Activated T-cell treated with anti-CD3 and anti-CD28 coated beads, Interleukin-2, amount 50 U/mL, for 4 hours (primary cell): ENCODE measurements at places on chromosomes 4 and X. TPM values are rescaled to one million over a fixed set of nuclear protein-coding genes. Genes with fewer than 3 reads are reported as not detected.
A peak's percentile ranks its signal among the peaks of the same experiment; 100 is the strongest.

GRCh38 chr4:41575207-41575606 is 37.2 kb downstream of the LIMCH1 start:
- no peak for DNase-seq

DNA sequence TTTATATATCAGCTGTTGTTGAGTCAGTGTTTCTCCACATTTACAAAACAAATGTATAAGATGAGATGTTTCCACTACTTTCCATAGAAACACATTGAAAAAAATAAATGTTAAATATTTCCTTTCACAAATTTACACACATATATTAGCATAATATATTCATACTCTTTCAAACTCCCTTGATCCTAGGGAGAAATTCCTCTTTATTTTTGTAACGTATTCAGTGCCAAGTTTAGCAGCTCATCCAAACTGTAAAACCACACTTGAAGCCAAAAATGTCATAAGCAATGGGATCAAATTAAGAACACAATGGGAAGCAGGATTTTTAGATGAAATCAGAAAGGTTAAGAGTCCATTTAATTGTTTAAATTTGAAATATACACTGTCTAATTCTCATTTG is 381.1 kb upstream of the MAD2L1 start:
- no peak for DNase-seq

DNA sequence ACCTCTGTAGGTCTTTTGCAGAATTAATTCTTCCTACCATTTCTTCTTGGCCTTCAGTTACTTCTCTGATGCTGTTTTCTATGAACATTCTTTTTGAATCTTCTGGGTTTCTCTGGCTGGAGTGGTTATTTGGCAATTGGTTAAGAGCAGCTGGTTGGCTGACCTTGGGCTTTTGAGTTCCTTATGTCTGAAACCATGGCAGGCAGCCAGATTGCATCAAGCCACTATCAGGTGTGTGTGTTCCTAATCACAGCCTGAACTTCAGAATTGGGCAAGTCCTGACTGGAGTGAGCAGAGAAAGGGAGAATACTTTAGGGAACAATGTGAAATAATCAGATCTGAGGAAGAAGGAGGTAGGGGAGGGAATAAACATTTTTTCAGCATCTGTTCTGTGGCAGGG is 90.2 kb downstream of the ARHGAP10 start:
- no peak for DNase-seq

- DNase-seq = no peak
These were observed 21.1 kb downstream of the SYTL4 start for GRCh38 chrX:100710816-100711215.

GRCh38 chrX:78931814-78932213 is 13.4 kb upstream of the P2RY10 start:
- no peak for DNase-seq

- no peak for DNase-seq
These were observed 4.1 kb upstream of the ARX start for GRCh38 chrX:25019707-25020390.

DNA sequence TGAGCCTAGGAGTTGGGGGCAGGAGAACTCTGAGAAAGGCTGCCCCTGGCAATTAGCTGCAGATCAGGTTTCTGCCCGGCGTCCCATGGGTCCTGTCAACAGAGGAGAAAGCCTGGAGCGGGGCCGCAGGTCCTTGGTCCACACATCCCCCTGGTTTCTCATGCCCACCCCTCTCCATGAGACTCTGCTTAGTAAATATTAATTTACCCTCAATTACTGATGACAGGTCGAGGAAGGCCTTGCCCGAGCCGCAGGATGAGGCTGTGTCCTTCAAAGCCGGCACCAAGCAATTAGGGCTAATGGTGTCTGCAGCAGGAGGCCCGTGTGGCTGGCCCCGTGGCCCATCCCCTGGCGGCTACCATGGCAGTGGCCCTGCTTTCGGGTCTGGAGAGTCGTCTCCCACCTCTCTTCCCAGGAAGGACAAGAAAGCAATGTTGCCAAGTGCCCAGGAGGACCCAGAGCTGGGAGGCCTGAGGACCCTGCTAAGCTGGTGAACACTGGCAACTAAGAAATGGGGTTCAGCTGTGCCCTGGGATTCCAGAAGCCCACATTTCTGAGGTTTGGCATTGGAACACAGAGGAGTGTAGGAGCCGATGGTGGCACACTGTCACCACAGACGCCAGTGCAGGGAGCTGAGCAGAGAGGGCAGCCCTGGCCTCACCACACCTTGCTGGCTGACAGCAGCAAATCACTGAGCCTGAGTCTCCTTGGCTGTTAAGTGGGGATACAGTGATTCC is 114.6 kb downstream of the CPZ start:
- no peak for DNase-seq

SERTM2 gene
- not detected for total RNA-seq

GAGE12H gene
- not detected for total RNA-seq

SLITRK4 gene
- total RNA-seq = not detected

DNA sequence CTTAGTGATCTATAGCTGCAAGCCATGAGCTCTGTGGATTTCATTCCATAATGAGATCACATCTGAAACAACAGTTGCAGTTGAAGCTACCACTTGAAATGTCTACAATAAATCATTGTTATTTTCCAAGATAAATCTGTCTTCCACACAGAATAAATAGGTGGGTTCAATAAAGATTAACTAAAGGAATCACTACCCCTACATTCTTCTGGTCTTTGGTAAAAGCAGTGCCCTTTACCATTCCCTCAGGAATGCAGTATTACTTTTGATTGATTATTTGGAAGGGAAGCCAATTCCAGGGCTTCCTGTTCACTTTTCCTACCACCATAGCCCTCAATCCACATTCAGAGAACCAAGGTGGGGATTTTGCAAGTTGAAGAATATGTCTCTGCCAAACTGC is 38.9 kb upstream of the MAP9 start:
- DNase-seq = no peak

DNA sequence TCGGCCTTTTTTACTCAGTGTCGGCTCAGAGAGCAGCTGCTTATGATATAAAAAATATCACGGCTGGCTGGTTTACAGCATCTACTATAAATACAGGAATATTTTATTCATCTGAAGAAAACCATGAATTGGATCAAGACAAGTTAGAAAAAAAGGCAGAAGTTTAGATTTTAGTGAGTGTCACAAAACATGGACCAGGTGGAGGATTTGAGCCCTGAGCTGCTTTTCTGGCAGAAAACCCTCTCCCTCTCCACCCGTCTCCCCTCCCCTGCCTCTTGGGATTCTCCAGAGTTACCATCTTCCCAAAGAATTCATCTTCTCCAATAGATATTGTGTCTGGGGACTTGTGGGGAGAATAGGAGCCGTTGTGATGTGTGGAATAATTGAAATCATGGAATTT is 142.8 kb upstream of the RAI2 start:
- DNase-seq = no peak

DNA sequence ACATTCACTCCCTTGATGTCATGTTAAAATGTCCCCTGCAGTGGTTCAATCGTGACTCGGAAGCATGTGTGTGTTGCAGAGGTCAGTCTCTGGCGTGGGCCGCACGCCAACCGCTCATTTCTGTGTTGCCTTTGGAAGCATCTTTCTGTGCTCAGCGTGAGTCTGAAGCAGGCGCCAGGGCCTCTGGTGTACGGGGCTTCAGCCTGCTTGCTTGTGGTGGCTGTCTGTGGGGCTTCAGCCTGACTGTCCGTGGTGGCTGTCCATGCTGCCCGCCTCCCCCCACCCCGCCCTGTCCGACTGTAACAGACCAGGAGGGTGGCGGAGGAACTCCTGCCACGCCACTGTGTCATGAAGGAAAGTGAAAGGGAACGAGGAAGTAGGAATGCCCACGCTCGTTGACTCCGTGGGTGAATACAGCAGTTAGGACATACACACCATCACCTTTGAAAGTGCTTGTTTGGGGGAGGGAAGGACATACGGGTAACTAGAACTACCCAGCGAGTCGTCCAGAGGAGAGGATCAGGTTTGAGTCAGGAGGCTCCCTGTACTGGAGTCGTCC is 14.7 kb upstream of the CLCN4 start:
- no peak for DNase-seq

RTL3 gene
- total RNA-seq = not detected

DNA sequence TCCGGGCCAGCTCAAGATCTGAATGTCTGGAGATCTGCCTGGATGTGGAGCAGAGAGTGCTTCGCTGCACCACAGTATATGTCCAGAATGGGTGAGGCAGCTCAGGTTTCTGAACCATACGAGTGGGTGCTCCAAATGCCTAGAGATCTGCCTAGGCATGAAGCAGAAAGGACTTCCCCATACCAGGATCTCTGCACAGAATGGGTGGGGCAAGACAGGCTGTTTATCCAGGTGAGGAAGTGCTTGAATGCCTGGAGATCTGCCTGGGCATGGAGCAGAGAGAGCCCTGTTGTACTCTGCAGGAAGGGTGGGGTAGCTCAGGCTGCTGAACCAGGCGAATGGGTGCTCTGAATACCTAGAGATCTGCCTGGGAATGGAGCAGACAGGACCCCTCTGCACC is 45.4 kb upstream of the MAGEC2 start:
- no peak for DNase-seq

GRCh38 chrX:1165535-1166196 is 46.8 kb downstream of the CRLF2 start:
- no peak for DNase-seq

- DNase-seq = no peak
These were observed 592.4 kb downstream of the ACTRT1 start for GRCh38 chrX:127459790-127460189.

DNA sequence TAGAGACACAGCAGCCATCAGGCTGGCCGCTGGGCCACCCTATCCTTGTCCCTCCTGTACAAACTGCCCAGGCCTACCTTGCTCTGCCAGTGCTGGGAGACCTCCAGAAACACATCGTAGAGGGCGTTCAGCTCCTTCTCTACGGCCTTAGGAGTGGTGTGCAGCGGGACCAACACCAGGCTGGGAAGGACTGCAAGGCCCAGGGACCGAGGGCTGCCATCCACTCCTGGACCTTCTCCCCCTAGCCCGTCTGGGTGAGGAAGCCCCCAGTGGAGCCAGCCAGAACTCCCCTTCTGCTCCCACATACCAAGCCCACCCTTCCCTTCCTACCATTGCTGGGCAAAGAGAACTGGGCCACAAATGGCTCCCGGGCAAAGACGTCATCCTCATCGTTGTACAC is 5.0 kb downstream of the RPL10 start:
- no peak for DNase-seq

- DNase-seq = peak; percentile 11
These were observed 807 bp downstream of the SEL1L3 start for GRCh38 chr4:25861951-25862410.

DNA sequence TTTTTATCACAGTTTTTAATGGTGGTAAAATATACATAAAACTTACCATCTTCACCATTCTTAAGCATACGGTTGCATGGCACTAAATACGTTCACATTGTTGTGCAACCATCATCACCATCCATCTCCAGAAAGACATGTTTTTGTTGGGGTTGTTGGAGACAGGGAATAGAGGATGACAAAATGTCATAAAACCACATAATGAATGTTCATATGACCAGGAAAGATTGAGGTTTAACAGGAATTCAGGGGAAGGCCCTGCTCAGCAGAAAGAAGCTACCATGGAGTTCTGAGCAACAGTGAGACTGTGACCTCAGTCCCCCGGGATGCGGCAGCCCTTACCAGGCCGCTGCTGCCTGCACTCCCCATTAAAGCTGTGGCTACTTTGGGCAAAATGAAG is 63.9 kb upstream of the TRIM2 start:
- DNase-seq = no peak

SMIM43 gene
- total RNA-seq = not detected

DNA sequence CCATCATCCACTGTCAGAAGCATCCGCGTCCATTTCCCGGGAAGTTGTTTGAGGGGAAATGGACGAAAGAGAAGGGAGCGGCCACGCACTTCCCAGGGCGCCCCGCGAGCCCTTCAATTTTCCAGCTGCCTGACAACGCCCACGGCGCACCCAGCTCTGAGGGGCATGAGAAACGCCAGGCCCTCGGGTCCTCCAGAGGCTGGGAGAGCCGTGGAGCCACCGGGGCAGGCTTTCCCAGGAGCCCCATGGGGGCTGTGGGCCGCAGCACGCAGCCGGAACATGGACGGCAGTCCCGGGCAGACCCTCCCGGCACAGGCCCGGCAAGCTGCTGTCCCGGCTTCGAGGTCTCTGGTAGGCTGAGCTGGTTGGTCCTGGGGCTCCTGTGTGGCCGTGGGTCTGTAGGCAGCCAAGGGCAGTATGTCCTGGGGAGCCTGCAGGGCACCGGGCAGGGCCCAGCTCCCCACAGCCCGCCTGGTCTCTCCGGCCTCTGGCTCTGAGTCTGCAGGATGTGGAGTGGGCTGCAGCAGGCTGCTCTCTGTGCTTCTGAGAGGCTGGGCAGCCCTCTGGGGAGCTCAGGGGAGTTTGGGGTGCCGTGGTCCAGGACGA is 115.2 kb downstream of the FAM53A start:
- DNase-seq = no peak

GABRQ gene
- total RNA-seq = not detected

DNA sequence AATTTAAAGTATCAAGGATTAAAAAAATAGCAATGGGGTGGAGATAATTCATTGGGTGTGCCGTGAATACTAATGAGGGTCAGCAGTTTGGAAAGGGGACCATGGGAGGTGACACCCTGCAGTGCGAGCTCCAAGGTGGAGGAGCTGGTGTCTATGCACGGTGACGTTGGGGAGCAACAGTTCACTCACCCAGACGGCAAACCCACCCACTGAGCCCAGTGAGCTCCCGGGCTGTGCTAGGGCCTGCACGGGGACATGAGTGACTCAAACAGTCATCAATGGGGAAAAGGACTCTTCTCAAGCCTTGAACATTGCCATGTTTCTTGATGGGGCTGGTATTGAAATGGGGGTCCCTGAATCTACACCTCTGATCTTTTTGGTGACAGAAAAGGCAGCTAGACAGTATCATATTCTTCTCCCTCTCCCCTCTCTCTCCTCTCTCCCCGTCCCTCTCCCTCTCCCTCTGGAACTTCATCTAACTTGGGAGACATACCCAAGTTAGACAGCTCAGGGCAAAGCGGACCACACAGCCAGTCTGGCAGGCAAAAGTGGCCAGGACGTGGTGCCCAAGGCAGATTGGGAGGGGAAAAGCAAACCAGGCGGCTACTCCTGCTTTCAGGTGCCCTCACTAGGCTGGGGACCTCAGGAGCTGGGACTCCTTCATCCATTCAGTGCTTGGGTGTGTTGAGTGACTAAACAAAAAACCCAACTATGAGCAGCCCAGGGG is 26.3 kb upstream of the PPP2R2C start:
- no peak for DNase-seq

EVC gene
- 1.1 TPM for total RNA-seq

GRCh38 chrX:100812216-100813158 is 7.7 kb upstream of the CSTF2 start:
- no peak for DNase-seq

- DNase-seq = no peak
These were observed 84.3 kb downstream of the REPS2 start for GRCh38 chrX:17030580-17031270.
